Esophagus squamous epithelium (tissue), 5 donors: ENCODE measurements at places on chromosomes 6 and 20.

GRCh38 chr20:45044084-45044573 lies 56.8 kb downstream of the KCNS1 start:
- DNase-seq = no peak

GRCh38 chr20:53597030-53597482 lies 3.4 kb upstream of the ZNF217 start:
- no peak for DNase-seq

- DNase-seq = no peak
These were observed 2.0 kb downstream of the SPAG4 start for GRCh38 chr20:35617397-35618262.

DNA sequence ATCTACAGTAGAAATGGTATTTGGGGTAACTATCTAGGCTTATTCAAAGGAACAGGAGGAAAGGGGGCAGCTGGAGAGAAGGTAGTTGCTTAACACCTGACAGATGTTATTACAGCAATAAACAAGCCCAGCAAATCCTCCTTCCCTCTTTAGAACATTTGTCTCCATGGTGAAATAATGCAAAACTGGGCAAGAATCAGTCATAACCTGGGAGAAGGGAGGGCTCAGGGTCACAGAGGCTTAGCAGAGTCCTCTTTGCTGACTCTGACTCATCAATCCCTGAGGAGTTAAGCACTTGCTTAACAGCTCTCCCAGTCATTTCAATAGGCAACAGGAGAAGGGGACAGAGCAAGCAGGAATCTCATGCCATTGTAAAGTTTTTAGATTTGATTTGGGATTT lies 230.3 kb downstream of the IBTK start:
- no peak for DNase-seq

GRCh38 chr6:76817429-76817828 lies 645.9 kb downstream of the HTR1B start:
- DNase-seq = no peak

DNA sequence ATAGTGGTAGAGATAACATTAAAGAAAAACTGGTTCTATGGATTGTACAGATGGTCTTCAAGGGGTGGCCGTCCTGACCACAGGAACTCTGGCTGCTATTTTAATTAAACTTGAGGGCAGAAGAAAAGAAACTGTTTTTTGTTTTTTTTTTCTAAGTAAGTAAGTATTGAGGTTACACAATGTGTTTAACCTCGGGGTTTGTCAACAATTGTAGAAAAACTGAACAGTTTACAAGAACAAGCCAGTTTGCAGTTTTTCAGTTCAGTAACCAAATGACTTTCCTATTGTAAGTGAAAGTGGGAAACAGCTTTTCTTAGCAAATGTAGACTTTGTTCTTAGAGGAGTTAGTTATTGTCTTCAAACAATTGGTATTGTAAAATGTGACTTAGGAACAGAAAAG lies 77.0 kb downstream of the PLCB1 start:
- DNase-seq = no peak

DNA sequence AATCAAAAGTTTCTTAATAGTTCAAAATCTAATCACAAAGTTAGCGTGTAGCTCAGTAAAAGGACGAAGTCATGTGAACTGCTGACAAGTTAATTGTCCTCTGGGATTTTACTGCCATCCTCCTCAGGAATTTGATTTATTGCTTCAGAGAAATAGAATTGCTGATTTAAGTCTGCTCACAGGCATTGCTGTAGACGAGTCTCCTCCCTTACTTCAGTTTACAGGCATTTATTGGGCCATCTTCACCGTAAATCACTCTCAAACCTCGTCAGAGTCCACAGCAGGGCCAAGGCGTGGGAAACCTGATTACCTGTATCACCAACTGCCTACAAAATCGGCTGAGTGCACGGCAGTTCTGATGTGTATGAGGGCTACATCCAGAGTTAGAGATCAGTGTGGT lies 119.1 kb upstream of the PDE10A start:
- no peak for DNase-seq

DNA sequence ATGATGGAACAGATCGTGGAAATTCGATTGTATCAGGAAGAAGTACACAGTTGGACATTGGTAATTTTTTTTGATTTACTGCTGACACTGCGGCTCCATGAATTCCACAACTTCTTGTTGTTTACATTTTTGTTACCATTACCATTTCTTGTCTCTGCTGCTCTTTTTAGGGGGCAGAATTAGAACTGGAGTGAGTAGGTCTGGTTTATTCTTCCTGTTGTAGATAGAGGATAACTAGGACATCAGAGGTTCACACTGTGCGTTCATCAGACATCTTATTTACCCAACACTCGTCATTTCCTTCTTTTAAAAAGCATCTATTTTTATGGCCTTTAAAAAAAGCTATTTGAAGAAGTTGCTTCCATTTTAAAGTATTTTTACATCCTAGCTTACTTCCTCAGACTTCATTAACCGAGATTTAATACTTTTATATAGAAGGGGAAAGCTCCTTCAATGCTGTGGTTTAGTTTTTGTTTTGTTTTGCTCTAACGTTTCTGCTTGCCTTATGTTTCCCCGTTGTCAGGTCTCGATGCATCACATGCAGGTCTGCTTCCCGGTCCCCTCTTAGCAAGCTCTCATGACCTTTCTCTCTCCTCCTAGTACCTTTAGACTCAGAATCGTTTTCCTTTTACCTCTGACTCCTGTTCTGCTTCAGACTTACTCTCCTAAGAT lies 139.1 kb downstream of the ARID1B start:
- no peak for DNase-seq

GRCh38 chr20:33415948-33416347 lies 14.6 kb upstream of the CDK5RAP1 start:
- DNase-seq = no peak

DNA sequence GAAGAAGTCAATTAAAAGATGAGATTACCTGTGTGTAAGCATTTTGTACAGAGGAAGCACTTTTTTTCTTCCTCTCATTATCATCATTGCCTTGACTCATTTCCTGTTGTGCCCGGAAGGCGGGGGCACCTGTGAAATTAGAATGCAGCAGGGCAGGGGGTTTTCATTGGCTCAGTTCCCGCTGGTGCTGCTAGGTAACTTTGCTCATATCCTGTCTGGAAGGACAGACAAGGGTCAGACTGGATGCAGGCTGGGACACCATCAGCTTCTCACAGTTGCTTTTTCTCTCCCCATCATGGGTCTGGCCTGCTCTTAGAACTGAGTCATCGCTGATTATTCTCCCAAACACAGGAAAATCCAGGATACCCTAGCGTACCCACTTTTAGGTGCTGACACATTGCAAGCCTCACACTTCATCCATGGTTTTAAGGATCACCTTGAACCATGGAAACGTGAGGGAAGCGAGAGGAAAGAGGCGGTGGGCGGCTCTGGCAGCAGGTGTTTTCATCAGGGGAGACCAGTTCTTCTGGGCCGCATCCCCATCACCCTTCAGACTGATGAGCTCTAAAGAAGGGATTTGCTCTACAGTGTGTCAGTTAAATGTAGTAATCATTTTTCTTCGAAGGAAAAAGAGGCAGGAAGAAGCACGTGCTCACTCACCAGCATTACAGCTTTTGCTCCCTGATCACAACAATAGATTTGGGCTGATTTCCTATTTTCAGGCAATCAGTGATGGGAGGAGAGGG lies 195.7 kb upstream of the SASH1 start:
- no peak for DNase-seq

DNA sequence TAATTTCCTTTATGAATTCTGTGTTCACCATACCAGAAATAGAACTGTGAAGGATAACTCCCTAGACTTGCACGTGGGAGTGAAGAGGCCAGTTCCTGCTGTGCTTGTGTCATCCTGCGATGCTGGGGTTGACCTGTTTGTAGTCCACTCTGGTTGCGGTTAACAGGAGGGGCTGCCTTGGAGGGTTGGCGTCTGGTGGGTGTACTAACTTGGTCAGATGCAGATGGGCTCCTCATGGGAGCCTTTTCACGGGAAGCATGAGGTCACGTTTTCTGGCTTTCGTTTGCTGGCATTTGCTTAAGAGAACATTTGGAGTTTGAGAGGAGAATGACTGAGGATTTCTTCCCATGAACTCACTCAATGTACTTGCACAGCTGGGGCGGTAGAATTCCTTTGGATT lies 41.2 kb downstream of the IGF2R start:
- DNase-seq = no peak

GRCh38 chr6:87395431-87395830 lies 12.3 kb upstream of the CFAP206 start:
- DNase-seq = no peak

DNA sequence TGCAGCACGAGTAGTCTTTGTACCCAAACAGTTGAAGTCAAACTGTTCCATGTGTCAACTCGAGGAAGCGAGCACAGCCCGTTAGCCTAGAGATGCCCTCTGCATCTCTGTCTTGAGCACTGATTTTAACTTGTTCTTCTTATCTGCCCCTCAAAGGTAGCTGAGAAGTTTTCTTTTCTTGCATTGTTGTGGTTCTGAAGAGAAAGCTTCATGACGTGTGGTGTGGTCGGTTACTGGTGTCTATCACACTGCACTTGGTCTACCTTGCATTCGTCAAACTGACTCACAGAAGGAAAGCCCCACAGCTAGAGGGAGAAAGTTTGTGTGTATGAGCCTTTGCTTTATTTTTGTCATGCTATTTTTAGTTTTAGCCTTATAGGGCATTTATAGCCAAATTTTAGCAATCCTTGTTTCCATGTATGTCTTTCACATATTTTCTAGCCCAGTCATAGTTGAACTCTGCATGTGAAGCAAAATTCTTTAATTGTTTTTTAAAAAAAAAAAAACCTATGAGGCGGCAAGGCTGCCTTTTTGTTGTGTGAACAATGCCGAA lies 115.1 kb downstream of the JAG1 start:
- DNase-seq = no peak

DNA sequence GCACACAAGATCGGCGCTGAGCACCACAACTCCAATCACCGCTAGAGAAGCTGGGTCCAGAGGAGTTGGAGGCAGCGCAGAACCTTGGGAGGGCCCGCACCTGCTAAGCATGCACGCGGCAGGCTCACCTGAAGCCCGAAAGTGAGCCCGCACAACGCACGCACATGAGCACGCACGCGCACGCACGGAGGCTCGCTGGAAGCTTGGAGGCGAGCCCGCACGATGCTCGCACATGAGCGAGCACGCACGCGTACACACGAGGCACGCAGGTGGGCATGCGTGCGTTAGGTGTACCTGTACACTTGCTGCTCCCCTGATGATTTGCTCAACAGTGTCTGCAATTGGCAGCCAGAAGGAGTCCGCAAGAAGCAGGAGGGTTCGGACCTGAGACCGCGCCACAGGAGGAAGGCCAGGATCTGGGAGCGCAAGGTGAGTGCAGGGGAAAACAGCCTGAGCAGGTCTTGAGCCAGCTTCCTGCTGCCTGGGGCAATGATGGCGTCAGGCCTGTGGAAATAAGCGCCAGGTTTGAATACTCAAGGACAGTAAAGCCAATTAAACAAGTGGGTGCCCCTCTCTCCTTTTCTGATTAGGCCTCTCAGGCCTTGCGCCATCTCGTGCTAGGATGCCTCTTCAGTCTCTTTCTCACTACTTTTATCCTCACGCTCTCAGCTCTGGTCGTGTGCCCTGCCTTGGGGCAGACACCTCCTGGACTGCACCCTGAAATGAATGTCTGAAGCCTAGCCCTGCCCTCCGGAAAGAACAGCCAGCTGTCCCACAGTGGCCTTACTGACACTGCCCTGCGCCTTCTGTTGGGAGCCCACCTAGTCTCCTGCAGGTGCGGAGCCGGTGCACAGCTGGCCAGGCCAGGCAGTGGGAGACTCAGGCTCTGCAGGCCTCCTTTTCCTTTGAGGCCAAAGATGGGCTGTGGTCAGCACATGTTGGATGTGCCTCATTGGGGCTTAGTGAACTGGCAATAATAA lies 340.4 kb downstream of the CDC5L start:
- DNase-seq = no peak

DNA sequence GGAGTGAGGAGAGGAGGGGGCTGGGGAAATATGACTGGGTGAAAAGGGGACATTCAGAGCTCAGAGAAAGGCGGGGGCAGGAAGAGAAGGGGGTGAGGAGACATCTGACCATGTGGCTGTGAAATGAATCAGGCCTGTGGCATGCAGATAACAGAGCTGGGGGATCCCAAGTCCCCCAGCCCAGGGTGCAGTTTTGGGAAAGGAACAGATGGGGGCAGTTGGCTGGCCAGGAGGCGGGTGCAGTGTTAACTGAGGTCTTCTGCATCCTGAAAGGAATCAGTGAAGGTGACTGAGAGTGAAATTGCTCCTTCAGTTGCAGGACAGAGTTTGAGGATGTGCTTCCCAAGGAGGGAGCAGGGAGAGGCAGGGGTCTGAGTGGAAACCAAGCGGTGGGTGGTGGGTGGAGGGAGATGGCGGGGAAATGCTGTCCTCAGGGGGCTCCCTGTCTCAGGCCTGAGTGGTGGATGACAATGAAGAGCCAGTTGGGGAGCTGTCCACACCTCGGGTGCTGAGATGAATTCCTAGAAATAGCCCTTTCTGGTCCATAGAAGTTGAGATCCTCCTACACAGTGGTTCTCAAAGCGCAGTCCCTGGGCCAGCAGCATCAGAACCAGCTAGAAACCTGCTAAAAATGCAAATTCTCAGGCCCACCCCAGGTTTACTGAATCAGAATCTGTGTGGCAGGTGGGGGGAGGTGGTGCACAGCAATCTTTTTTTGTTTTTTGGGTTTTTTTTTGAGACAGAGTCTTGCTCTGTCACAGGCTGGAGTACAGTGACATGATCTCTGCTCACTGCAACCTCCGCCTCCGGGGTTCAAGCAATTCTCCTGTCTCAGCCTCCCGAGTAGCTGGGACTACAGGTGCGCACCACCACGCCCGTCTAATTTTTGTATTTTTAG lies 26.0 kb upstream of the CCDC167 start:
- no peak for DNase-seq

GRCh38 chr6:144597511-144597910 lies 312.4 kb downstream of the UTRN start:
- DNase-seq = no peak

DNA sequence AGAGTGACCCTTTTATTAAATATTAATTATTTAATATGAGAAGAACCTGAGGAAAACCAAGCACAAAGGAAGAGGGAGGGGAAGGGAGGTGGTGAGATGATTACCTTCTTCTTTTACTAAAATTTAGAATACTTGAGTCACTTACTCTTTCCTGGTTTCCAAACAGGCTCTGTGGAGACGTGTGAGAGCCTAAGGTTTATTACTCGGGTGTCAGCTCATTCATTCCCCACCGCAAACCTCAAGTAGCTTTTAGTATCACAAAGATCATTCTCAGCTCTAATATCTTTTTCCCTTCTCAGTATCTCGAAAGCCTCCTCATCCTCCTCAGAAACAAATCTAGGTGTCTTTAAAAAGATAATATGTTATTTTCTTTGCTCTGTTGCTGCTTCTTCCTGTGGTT lies 497.2 kb upstream of the JARID2 start:
- no peak for DNase-seq

GRCh38 chr6:44854712-44855443 lies 467.4 kb downstream of the CDC5L start:
- no peak for DNase-seq

GRCh38 chr6:113848811-113849210 lies 8.3 kb upstream of the MARCKS start:
- DNase-seq = no peak
